ENCODE measurements at places on chromosomes 7 and 10.

- peak; percentile 95 for DNase-seq
Observed at GRCh38 chr7:2232766-2233520, at the start of gene MAD1L1. Gene MAD1L1, minus strand, starts transcription at chr7:2232945. Its CDS starts 2,812 bp downstream, at chr7:2230133.

GRCh38 chr7:13976594-13976993, 12.9 kb downstream of the ETV1 start:
- no peak for DNase-seq

DNA sequence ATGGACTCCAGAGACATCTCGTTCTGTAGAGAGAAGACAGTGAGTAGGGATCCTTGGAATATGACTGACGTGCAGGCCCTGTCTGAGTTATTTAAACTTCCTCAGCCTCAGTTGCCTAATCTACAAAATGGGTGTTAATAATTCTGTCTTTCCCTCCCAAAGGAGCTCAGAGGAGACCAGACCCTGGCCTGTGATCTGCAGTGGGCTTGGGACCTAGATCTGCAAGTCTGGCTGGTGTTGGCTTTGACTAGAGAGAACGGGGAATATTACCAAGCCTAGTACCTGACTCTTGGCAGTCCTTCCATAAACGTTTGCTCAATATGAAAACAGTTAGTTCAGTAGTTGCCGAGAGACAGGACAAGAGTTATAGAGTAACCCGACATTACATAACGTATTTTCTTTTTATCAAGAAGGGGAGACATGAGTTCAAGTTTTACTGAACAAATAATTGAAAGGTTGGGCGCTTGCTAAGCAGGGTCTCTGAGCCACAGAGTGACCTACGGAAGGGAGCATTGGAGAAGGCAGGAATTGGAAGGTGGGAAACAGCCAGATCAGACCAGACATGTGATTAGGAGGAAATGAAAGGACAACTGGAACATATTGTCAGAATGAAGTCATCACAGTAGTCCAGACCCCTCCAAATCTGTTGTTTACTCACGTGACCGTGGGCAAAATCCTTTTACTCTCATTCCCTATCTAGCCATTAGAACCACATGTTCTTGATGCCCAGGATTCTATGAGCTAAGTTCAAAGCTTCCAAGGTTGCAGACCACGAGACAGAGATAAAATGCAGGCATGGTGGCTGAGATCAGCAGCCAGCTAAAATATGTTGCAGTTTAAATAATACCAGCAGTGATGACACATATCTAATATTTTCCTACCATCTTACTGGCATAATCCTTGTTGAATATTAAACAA, 10.9 kb upstream of the CYP3A4 start:
- DNase-seq: no peak

DNA sequence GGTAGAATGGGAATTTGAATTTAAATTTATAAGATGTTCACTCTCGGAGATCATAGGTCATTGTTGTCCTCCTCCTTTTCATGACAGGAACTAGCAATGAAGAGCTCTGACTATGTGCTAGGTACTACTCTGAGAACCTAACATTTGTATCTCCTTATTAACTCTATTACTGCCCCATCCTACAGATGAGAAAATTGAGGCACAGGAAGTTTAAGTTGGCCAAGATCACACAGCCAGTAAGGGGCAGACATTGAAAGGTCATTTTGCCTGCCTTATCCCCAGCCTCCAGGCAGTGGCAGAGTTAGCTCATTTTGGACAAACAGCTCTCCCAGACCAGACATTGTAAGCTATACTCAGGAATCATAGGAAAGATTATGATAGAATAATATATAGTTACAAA, 6.0 kb downstream of the SRGN start:
- no peak for DNase-seq

DNA sequence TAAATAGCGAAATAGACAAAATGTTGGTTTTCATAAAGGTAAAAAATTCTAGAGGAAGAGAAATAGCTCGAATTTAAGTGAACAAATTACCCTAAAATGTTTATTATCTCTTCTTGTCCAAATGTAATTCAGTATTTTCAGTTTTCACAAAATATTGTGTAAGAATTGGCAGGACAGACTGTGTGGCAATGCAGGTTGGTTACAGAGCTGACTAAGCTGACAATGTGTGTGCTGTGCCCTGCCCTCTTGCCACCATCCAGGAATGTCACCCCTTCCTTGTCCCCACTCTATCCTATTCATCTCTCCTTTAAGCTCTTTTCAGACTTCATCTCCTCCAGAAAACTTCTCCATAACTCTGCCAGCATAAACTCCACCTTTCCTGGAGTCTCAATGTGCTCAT, 46.1 kb downstream of the COL28A1 start:
- no peak for DNase-seq

- no peak for DNase-seq
Observed at GRCh38 chr7:50594734-50595485, 29.7 kb upstream of the DDC start.
